ENCODE measurements at places on chromosomes 3 and 15.

- DNase-seq = no peak
Observed at GRCh38 chr3:42308651-42309050, 42.7 kb upstream of the CCK start.

- DNase-seq = no peak
Observed at GRCh38 chr3:72353236-72354128, 494.8 kb downstream of the SHQ1 start.

DNA sequence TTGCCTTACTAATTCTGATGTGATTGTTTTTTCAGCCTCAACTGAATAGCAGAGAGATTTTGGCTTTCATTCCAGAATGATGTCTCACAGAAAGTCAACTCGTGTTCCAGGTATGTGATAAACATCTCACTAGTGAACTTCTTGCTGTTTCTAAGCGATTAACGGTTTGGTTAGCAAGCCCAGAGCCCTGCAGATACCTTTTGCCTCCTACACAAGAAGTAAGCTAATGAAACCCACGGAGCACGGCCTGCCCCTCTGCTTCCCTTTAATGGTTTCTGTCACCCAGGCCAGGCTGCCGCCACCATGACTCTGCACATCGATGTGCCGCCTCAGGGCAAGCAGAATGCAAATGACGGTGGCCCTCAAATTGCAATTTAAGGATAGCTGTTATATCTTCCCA, 155.9 kb upstream of the ICE2 start:
- no peak for DNase-seq

- DNase-seq = no peak
Observed at GRCh38 chr15:25860885-25861866, 2.0 kb downstream of the ATP10A start.

DNA sequence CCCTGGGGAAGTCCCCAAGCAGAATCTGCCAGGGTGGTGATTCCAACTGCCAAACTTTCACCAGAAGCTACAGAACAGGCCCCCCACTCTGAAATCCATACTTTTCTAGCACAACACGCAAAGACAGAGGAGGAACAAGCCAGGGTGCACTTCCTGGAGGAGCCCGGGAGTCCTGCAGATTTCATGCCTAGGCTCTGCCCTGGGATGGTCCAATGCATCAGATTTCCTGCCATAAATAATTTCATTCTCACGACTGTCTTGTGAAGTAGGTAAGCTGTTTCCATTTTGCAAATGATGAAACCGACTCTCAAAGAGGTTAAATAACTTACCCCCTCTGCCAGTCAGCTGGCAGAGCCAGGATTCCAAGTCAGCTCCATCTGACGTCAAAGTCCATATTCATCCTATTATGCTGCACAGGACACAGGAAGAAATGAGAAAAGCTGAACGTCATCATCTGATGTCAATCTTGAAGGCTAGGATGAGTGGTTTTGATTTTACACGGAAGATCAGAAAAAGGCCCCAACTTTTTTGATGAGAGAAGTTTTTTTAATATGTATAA, 134.8 kb upstream of the IGF1R start:
- DNase-seq = no peak

GRCh38 chr15:70555713-70556112, 207.6 kb downstream of the UACA start:
- DNase-seq = no peak

DNA sequence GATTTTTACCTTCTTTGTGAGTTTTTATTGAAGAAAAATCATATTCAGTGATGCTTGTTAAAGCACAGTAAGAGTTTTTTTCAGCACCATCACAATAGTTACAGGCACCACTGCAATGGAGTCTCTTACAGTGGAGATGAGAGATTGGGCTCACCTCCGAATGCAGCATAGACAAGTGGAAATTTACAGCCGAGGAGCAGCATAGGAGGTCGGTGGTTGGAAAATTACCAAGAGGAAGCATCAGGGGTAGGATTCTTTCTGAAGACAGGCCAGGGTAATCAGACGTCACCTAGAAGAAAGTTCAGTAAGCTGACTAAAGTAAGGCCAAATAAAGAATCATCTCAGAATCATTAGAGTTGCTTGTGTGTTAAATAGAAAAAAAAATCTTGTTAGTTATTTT, 491.6 kb downstream of the RBMS3 start:
- no peak for DNase-seq

GRCh38 chr15:78044407-78045155, 32.9 kb downstream of the TBC1D2B start:
- no peak for DNase-seq

GRCh38 chr3:13147344-13147743, 74.1 kb upstream of the IQSEC1 start:
- DNase-seq = no peak

DNA sequence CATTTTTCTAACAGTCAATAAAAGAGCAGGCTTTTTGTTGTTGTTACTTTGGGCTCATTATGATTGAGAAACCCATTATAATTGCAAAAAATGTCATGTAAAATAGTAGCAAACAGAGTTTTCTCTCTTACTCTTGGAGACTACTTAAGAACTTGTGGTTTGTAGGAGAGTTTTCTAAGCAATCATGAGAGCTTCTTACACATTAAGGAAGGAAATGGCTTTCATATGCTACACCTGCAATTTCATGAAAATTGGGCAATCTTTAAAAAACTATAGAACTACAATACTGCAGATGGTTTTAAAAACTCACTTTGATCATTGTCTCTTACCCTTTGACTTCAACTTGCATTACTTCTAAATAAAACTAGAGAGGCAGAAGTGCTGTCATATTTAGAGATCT, 701.8 kb downstream of the ZPLD1 start:
- DNase-seq = no peak

GRCh38 chr3:40924559-40925141, 274.7 kb upstream of the CTNNB1 start:
- DNase-seq = no peak

DNA sequence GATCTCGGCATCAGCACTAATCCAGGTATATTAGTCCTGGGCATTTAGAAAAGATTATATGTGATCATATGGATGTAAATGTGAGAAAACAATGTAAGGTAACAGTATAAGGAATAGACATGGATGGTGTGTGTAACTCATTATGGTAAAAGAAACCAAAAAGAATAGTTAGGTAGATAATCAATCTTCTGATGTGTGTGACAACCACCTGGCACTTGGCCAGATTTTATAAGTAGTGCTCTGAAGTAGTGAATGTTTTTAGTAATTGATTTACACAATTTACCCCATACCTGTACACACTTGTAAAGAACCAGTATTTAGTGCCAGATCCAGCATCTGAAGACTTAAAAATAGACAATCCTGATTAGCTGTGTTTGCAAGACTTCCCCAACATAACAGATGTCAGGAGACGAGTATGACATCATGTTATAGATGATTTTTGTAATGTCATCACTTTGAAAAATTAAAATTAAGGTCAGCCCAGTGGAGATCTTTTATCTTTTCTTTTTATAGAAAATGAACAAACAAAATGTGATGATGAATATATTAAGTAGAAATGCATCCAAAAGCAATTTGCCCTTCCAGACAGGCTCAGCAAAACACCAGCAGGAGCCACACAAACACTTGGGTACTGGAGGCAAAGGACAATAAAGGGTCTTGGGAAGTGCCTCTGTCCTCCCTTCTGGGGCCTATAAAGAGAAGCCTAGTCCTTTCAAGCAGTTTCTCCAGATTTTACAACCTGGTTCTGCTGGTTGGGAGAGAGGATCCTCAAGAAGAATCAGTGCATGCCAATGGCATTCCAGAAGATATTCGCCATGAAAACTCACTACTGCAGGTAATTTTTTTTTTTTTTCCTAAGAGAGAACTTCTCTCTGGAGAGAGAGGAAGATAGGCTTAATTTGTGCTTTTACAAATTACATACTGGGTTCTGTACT, 140.7 kb downstream of the MECOM start:
- no peak for DNase-seq

GRCh38 chr15:41653760-41654159, 6.4 kb upstream of the MGA start:
- no peak for DNase-seq

GRCh38 chr3:120369037-120369467, 19.9 kb upstream of the LRRC58 start:
- peak; percentile 35 for DNase-seq

DNA sequence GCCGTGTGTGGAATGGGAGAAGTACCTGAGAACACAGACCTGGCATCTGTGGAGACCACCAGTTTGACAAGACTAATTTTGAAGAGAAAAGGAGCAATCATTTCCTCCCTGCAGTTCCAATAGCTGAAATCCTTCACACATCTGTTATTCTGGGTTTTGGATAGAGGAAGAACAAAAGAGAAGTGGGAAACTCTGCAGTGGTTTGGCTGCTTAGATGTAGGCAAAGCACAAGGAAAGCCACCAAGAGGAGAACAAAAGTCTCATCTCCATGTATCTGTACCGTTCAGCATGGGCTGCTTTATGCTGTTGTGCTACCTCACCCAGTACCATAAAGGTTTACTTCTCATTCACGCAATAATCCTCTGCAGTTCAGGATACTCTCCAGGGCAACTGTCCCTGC, 153.1 kb upstream of the COL8A1 start:
- DNase-seq = no peak

GRCh38 chr3:60017631-60018030, 967.8 kb upstream of the CFAP20DC start:
- no peak for DNase-seq

DNA sequence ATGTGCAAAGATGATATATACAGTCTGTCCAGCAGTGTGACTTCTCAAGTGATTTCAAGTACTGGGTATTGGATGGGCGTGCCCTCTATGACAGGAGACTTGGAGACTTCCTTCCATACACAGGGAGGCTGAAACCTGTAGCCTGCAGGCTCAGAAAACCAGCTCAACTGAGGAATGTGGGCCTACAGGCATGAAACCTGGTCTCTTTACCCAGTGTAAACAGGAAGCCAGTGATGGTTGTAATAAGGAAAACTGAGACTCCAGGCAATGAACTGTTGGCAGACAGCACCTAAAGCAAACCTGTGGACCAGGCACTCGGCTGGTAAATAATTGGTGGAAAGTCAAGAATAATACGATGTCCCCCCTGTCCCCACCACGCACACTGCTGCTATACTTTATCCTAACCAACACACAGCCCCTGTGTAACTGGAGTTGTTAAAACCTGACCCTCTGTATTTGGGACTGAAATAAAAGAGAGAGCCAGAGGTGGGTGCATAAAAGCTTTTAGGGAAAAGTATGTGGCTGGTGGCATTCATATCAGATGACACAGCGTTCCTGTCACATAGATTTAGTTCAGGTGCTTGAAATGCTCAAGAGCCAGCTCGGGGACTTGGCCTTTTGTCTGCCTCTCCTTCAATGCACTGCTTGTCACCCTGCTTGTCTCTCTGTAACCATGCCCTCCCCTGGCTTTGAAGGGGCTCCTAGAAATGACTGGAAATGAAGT, 144.7 kb downstream of the TPRG1 start:
- no peak for DNase-seq

DNA sequence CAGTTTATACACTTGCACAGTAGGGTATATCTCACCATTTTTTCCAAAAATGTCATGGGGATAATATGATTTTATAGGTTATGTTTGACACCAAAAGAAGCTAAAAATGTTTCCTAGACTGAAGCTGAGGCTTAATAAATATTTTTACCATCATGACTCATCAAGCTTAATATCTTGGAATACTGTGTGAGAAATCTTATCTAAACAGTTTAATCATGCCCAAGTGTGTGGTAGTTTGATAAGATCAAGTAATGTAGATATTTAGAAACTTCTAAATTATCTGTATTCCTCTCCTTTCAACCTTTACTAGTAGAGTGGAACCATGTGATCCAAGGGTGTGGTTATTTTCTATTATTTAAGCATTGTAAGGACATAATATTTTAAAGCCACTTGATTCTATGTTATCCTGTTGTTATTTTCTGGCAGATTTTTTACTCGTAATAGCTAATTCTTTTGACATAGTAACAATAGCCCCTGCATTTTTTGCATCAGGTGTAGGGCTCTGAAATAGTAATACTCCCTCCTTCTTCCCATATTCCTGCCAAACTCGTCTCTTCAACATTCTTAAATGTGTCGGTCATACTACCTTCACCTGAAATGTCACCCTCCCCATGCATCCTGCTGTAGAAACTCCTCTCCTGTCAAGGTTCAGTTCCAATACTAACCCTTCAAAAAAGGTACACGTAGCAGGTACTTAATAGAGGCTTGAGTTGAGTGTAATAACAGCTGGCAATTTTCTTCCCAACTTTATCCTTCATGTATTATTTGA, 729.6 kb downstream of the NLGN1 start:
- no peak for DNase-seq

DNA sequence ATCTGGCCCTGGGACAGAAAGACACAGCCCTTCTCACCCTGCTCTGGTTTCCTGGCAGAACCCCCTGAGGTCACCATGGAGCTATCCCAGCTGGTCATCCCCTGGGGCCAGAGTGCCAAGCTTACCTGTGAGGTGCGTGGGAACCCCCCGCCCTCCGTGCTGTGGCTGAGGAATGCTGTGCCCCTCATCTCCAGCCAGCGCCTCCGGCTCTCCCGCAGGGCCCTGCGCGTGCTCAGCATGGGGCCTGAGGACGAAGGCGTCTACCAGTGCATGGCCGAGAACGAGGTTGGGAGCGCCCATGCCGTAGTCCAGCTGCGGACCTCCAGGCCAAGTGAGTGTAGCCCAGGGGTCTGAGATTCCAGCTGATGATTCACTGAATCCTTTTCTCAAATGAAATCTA, 61.7 kb downstream of the BOC start:
- no peak for DNase-seq

GRCh38 chr3:12044860-12045259, 40.7 kb downstream of the SYN2 start:
- no peak for DNase-seq

DNA sequence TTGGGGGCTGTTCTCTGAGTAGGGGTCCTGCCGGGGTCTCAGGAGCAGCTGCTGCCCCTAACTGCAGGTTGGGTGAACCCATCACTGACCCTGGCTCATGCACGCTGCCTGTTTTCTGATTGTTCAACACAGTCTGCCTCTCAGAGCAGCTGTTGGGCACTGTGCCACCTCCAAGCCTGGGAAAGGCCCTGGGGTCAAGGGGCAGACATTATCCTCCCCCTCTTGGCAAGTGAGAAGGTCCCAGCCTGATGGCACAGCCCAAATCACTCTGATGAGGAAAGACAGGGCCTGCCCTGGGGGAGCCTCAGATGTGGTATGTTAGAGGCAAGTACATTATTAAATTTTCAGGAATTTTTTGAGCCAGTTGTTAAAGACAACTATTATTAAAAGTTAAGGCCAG, 14.1 kb upstream of the GNAT1 start:
- no peak for DNase-seq

- DNase-seq = no peak
Observed at GRCh38 chr3:58039601-58040000, 31.4 kb downstream of the FLNB start.

GRCh38 chr3:142501004-142501926, 53.4 kb upstream of the XRN1 start:
- no peak for DNase-seq

- no peak for DNase-seq
Observed at GRCh38 chr3:197730200-197730599, 6.5 kb downstream of the RUBCN start.
